ENCODE measurements at places on chromosomes 1 and 21. TPM values are rescaled to one million over a fixed set of nuclear protein-coding genes. Genes with fewer than 3 reads are reported as not detected.
A peak's percentile ranks its signal among the peaks of the same experiment; 100 is the strongest.

DNA sequence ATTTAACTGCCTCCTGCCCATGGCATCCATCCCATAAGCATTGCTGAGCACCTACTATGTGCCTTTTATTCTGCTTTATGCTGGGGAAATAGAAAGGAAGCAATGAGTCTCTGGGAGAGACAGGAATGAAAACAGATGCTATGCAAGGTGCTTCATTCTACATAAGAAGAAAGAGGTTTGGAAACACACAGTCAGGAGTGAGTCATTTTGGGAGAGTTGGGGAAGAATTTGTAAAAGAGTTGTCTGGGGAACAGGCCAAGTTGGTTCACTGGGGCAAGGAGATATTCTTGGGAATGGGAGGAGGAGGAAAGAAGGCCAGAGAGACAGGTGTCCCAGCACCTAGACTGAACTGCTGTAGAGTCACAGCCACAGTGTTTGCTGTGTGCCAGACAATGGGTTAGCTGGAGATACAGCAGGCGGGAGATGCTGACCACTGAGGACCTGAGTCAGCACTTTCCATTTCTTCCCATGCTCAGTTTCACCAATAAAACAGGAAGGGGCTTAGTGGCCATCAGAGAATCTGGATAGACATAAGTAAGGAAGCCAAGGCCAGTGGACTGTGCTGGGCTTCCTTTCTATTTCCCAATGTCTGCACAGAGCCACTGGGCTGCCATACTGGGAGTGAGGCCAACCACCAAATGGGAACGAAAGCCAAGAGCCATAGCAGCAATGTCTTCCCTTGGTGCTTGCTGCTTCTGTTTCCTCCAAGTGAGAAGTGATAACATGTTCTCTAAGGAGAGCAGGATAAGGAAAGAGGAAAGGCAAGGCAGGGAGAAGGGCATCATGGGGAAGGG is 187.7 kb upstream of the USP24 start:
- peak; percentile 24 for DNase-seq

DNA sequence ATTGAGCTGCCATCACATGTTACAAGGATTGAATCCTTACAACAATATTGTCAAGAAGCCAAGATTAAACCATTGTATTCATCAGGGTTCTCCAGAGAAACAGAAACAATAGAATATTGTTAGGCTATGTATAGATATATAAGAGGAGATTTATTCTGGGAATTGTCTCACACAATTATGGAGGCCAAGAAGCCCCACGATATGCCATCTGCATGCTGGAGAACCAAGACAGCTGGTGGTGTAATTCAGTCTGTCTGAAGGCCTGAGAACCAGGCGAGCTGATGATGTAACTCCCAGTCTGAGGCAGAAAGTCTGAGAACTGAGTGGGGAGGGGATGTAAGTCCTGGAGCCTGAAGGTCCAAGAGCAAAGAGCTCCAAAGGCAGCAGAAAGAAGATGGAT is 14.5 kb upstream of the TTF2 start:
- no peak for DNase-seq

DNA sequence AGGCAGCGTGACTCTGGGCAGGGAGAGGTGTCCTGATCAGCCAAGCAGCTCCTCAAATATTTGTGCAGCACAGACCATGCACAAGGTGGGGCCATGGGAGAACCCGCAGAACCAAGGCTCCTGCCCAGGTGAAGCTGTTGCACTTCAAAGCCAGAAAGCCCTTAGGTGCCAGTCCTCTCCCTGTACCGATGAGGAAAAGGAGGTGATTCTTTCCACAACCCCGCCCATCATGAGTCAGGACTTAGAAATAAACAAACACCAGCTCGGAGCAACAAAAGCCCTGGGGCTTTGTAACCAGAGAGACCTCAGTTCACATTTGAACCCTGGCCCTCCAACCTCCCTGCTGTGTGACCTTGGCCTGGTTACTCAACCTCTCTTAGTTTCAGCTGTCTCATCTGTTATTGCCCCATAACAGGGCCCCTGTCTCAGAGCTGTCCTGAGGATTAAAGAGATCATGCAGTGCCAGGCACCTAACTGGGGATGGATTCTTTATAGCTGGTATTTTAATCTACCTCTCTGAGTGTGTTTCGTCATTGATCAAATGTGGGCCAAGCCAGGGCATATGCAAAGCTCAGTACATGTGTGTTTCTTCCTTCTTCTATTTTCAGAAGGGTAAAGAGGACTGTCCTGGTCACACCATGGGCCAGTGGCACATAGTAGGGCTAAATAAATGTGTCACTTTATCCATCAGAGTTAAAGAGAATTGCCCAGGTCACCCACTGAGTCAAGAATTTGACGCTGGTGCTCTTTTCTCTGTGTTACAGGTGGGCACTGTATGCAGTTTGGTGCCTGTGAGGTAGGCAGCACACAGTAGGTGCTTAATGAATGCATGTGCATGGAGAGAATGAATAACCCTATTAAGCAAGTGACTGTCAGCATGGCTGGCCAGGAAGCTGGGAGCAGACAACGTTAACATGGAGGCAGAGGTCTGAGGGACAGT is 1.4 kb downstream of the LDLRAD1 start:
- DNase-seq = no peak

GRCh38 chr1:53539711-53540603 is 80.8 kb downstream of the DMRTB1 start:
- DNase-seq = no peak

- DNase-seq = no peak
Observed at GRCh38 chr1:29499104-29499650, 262.9 kb downstream of the PTPRU start.

Gene GCSAML
- 0.14 TPM for total RNA-seq

Gene TINAGL1
- not detected for total RNA-seq

Gene CDCA8
- total RNA-seq = 35.6 TPM
